ENCODE measurements at places on chromosomes 2 and 18. TPM values are rescaled to one million over a fixed set of nuclear protein-coding genes. Genes with fewer than 3 reads are reported as not detected.

NFATC1 gene
- total RNA-seq = 2.9 TPM

AP1S3 gene
- total RNA-seq = 8.6 TPM

- no peak for DNase-seq
Measured at GRCh38 chr2:47494267-47495130, 91.5 kb downstream of the MSH2 start.

GRCh38 chr2:71811157-71811556 is 336.5 kb downstream of the CYP26B1 start:
- DNase-seq = no peak

REL gene
- 17.4 TPM for total RNA-seq

DNA sequence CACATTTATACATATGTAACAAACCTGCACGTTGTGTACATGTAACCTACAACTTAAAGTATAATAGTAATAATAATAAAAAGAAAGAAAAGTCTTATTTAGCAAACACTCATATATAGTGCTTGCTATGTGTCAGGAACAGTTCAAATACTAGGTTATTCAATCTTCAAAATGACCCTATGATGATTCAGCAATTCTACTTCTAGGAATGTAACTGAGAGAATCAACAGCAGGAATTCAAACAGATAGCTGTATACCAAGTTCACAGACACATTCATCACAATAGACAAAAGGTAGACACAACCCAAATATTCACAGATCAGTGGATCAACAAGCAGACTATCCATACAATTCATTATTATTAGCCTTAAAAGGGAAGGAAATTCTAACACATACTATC is 69.5 kb downstream of the MYO5B start:
- no peak for DNase-seq

Data from mucosa of descending colon (tissue), 3 donors.